ENCODE measurements at places on chromosomes 4 and X. TPM values are rescaled to one million over a fixed set of nuclear protein-coding genes. Genes with fewer than 3 reads are reported as not detected.

GRCh38 chr4:152278505-152279233 is 257.2 kb downstream of the FBXW7 start:
- no peak for DNase-seq

The RIPPLY1 gene
- polyA plus RNA-seq = 0.10 TPM

DNA sequence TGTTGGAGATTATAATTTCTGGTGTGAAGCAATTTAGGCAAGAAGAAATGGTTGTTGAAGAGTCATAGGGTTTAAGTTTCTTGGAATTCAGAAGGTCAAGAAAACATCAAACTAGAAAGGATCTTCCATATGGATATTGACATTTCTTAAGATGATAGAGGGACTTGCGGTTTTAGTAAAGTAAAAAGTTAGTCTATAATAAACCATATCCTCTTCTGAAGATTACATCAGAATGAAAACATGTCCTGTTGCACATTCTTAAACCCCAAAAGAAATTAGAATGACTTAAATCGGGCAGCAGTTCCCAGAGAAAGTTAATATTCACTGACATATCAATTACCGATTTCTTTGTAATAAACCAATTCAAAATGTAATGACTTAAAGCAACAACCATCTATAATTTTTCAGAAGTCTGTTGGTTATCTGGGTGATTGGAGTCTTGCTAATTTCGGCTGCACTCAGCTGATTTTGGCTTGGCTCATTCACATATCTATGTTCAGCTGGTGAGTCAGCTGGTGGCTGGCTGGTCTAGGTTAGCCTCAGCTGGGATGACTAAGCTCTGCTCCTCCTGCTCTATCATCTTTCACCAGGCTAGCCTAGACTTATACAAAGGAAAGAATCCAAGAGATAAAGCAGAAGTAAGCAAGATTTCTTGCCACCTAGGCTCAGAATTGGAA is 24.4 kb upstream of the DYNLT3 start:
- DNase-seq = peak; percentile 69

The NAA11 gene
- not detected for polyA plus RNA-seq

GRCh38 chr4:176308441-176308840 is 11.3 kb upstream of the SPCS3 start:
- DNase-seq = no peak

DNA sequence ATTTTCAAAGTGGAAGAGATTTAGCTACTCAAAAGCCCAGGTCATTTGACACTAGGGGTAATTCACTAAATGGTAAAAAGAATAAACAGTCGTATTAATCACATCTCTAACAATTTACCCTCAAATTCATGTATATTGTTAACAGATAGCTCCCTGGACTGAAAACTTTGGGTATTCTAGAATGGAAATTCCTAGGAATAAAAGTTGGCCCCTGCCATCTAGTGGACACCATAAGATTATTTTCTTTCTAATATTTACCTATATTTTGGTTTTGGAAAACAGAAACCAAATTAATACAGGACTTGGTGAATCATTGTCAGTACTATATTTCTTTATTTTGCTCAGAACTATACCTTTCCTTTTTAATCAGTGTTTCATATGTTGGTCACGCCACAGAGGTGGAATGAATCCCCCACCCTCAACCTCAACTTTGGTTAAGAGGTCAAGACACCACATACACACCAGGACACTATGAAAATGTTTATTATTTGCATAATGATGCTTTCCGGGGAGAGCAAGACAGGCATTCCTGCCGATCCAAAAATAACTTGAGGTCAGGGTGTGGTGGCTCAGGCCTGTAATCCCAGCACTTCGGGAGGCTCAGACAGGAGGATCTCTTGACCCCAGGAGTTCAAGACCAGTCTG is 96.2 kb upstream of the APOOL start:
- DNase-seq = peak; percentile 11

GRCh38 chrX:123803331-123803983 is 56.4 kb upstream of the XIAP start:
- peak; percentile 66 for DNase-seq

GRCh38 chr4:150447356-150447755 is 134.6 kb upstream of the MAB21L2 start:
- no peak for DNase-seq

The HPSE gene
- 0.72 TPM for polyA plus RNA-seq

- no peak for DNase-seq
Measured at GRCh38 chr4:172858731-172859230, 309.8 kb upstream of the GALNT7 start.

The TLR3 gene
- 0.16 TPM for polyA plus RNA-seq

DNA sequence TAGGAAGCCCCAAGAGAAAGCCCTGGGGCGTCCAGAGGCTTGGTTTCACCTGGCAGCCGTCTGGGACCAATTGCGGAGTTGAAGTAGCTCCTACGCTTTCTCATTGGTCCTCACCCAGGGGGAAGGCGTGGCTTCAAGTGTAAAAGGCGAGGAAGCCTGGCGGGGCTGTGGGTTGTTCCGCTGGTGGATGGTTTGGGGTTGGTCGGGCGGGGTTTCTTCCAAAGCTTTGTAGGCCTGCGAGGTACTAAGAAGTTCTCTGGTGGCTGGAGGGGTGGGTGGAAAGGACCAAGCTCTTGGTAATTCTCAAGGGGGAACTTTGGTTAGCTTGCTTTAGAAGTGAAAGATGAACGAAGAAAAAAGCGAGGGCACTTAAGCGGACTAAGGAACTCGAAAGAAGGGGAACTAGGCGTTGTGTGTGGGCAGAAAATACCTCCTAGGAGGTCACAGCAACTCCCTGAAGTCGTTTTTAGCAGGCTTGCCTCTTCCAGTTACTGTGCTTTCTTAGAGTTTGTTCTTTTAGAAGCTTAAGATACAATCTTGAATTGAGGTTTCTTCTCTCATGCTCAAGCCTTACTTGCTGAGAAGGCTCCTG is 36.6 kb downstream of the CCNG2 start:
- no peak for DNase-seq

The UGT2B10 gene
- polyA plus RNA-seq = 0.12 TPM

GRCh38 chr4:177051473-177052060 is 258.1 kb upstream of the NEIL3 start:
- peak; percentile 3 for DNase-seq

DNA sequence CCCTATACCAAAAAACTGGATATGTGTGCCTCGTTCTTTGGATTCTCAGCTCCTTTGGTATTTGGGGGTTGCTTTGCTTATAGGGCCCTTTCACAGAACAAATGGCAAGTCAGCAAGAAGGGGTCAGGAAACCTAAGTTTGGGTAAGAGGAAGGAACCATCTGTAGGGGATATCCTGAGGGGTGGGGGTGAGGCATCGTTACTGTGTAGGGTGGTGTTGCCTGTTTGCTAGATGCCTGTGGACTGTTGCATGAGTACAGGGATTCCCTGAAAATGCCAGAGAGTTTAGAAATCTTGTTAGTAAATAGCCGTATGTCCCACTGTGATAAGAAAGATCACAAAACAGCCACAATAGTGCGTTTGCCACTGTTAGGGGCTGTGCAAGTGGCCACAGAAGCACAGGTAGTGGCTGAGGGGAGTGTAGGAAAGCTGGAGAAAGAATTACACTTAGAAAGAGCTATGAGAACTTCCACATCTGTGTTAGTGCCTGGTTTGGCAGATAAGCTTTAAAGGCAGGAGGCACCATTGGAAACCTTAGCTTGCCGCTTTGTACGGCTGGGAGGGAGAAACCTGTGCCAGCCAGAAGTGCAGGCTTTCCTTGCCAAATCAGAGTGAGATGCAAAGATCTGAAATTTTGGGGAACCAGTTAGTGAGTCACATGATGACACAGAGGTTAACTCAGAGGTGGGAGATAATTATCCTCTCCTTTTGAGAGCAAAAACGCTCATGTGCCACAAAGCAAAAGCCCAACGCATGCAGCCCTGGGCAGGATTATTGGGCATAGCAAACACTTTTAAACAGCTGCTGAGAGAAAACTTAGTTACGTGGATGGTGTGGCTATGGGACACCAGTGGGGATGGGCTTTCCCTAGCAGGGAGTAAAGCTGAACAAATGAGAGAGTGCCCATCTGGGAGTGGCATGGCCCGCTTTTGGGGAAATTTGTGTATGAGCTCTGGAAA is 343.7 kb downstream of the ARAP2 start:
- DNase-seq = no peak

DNA sequence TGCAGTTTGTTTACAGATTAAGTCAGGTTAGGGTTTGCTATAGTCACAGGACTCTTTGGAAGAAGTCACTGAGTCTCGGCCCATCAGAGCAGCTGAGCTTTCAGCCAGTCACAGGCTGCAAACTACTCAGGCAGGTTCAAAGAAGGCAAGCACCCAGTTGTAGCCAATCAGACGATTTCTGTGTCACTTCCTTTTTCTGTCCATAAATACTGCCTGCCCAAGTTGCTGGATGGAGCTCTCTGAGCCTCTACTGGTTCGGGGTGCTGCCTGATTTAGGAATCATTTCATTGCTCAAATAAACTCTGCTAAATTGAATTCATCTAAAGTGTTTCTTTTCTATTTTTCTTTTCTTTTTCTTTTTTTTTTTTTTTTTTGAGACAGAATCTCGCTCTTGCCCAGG is 7.3 kb upstream of the SH3BP2 start:
- DNase-seq = no peak

The NPNT gene
- 0.56 TPM for polyA plus RNA-seq

The LGI2 gene
- polyA plus RNA-seq = 0.05 TPM

- no peak for DNase-seq
Measured at GRCh38 chrX:68261060-68261672, 172.1 kb downstream of the OPHN1 start.

GRCh38 chrX:152642931-152643564 is 5.4 kb downstream of the GABRQ start:
- DNase-seq = no peak

The PAGE2 gene
- polyA plus RNA-seq = not detected

- no peak for DNase-seq
Measured at GRCh38 chrX:125204681-125205132, 115.0 kb upstream of the TEX13C start.

The ALB gene
- polyA plus RNA-seq = not detected

GRCh38 chrX:153395613-153396319 is 5.4 kb downstream of the PNMA6E start:
- DNase-seq = no peak

DNA sequence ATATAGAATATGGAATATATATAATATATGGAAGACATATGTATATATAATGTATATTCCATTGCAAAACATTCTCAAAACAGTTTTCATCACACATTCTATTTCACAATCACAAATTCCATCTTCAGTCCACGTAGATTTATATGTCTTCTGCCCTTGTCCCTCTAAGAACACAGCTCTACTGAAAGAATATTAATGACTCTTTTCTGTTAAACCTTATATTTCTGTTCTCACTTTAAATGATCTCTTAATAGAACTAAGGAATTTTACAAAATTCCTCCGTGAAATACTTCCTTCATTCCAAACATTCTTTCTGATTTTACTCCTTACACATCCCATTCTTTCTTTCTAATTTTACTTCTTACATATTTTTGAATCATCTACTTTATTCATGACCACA is 1043.1 kb upstream of the PABPC4L start:
- DNase-seq = no peak

DNA sequence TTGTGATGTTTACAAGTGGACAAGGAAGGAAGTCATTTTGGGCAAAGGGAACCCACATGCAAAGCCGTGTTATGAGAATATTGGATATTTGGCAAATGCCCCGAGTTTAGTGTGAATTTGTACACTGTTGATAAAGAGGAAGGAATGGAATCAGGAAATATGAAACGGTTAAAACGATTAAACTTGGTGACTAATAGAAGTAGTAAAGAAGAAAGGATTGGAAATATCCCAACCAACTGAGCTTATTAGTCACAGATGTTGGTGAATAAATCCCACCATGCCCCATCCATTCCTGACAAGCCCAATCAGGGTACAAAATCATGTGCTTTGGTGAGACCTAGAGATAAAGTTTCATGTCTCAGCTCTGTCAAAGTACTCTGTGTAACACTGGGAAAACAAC is 22.0 kb downstream of the ARHGAP24 start:
- DNase-seq = peak; percentile 54

- DNase-seq = no peak
Measured at GRCh38 chr4:48228949-48229348, 40.7 kb downstream of the TEC start.

DNA sequence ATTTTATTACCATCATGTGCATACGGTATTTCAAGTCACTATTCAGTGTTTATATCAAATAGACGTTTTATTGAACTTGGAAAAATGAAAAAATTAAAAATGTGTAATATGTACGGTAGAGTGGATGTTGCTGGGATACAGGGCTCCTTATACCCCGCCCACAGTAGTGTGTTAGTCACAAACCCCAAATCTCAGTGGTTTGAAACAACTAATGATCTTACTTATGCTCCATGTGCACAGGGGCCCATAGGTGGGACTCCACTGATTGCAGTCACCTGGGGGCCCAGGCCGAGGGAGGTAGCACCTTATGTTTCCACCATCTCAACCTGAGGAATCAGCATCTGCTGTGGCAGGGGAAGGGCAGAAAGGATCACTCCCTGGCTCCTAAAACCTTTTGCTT is 18.1 kb downstream of the LSM6 start:
- DNase-seq = no peak

DNA sequence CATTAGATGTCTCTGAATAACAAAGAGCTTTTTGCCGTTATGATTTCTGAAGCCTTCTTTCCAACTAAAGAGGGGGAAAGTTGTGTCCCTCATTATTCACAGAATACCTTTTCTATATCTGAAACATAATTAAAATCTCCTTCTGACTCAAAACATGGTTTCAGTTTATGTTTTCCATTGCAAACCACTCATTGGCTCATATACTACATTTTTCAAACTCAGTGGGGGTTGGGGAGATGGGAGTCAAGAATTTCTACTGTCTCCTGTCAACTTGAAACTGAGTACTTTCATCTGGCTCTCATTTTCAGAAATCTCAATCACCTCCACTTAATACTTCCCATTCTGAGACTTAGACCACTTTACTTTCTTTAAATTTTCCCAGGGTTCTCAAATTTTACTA is 1839.5 kb upstream of the PCDH10 start:
- no peak for DNase-seq

- DNase-seq = no peak
Measured at GRCh38 chrX:56788717-56789122, 59.7 kb downstream of the NBDY start.

GRCh38 chr4:31220921-31221320 is 500.8 kb downstream of the PCDH7 start:
- no peak for DNase-seq

The FTSJ1 gene
- polyA plus RNA-seq = 71.3 TPM

The WNK3 gene
- polyA plus RNA-seq = 0.03 TPM

DNA sequence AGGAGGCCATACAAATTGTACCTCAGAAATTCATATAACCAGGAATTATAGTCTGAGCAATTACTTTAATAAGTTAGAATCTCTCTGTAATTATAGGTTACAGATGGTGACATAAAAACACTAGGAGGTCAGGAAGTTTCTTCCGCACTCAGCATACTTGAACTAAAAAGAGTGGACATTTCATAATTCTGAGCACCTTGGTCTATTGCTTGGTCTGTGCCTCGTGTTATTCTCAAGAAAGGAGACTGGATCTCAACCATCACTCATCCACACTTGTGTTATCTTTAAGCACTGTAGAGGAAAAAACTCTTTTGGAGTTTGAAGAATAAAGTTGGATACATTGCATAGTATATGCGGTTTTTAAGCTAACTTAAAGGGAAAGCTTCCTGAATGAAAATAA is 91.1 kb downstream of the SYNPO2 start:
- no peak for DNase-seq

Measured in A549 (cell line).